ENCODE measurements at places on chromosomes 16 and 17.

DNA sequence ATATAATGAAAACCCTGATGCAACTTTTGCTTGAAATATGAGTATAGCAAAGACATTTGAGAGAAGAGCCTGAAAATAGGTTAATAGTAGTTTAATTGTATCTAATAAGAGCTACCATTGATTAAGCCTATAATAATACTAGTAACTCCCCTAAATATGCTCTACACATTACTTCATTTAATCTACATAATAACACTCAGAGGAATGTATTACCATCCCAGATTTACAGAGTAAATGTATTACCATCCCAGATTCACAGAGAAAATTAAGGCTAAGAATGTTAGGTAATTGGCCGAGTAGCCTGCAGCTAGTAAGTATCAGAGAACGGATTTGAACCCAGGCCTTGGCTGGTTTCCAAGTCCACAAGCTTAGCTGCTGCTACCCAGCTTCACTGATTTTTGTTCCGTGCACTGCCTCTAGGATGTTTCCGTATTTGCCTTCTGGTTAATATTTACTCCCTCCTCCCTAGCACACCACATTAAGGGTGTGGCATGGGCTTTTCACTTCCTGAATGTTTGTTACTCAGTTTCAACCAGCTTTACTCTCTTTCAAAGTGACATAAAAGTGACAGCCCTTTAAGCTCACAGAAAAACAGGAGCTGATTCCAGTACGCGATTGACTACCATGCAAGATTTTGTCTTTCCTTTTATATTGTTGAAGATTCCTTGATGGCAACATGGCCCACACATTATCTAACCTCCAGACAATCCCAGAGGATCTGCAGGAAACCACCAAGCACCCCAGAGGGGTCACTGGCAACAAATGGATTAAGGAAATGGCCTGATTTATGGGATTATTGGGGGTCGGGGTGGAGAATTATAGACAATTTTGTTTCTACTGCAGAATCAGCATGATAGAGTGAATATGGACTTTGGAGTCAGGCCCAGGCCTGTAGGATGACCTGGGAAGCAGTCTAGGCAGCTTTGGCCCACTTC is 26.7 kb upstream of the TOX3 start:
- DNase-seq: no peak

GRCh38 chr17:40696651-40697072 is 6.9 kb downstream of the KRT24 start:
- no peak for DNase-seq

GRCh38 chr16:88727871-88728270 is 21.6 kb downstream of the CTU2 start:
- no peak for DNase-seq

DNA sequence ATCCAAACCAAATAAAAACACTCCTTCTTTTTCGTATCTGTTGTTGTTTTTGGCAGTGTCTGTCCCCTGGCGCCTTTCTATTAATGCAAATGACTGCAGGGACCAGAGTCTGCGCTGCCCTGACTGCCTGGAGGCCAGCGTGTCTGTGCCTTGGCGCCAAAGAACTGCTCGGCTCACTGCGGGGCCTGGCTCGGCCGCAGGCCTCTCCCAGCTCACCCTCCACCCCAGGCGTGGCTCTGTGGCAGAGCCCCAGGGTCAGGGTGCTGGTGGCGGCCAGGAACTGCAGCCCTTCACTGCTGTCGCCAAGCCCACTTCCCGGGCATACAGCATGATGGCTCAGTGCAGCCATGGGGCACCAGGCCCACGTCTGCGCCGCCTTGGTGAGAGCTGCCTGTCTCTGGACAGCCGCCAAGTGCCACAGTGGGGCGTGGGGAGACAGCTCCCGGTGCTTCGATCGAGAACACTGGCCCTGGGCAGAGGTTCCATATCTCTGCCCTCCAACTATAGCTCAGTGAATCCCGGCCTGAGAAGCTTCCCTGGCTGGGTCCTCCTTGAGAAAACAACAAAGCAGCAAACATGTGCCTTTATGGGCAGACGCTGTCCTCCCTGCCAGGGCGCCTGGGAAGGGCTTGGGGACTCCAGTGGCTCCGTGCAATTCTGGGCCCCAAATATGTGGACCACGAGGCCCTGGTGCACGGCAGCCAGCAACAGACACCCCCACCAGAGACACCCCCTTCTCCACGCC is 11.1 kb downstream of the CANT1 start:
- no peak for DNase-seq

DNA sequence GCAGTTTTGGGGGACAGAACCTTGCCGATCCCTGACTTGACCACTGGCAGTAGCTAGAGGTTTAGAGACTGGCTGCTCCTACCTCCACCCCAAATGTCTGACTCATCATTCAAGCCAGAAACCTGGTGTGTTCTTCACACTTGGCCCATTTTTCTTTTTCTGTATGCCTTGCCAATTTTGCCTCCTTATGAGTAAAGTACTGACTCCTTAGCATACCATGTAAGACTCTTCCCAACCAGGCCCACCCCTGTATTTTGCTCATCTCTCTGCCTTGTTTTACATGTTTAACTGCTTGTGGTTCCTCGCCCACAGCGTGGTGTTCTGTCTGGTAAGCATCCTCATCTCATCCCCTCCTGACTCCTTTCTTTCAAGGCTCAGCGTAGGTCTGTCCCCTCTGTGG is 37.9 kb downstream of the NUP88 start:
- no peak for DNase-seq

DNA sequence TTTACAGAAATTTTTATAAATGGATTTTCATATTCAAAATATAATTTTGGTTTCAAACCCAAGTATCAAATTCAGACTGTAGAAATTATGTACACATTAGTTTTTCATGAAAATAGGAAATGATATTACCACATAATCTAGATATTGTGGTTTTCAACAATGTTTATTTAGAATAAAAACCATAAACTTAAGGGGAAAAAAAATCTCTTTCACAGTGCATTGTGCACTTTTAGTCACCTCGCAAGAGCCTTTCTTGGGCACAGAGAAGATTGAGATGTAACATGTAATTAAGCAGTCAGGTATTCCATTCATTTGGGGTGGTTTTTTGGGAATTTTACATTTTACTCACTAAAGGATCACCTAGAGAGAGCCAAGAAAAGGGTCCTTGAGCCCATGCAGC is 104.0 kb downstream of the TANC2 start:
- DNase-seq: no peak

DNA sequence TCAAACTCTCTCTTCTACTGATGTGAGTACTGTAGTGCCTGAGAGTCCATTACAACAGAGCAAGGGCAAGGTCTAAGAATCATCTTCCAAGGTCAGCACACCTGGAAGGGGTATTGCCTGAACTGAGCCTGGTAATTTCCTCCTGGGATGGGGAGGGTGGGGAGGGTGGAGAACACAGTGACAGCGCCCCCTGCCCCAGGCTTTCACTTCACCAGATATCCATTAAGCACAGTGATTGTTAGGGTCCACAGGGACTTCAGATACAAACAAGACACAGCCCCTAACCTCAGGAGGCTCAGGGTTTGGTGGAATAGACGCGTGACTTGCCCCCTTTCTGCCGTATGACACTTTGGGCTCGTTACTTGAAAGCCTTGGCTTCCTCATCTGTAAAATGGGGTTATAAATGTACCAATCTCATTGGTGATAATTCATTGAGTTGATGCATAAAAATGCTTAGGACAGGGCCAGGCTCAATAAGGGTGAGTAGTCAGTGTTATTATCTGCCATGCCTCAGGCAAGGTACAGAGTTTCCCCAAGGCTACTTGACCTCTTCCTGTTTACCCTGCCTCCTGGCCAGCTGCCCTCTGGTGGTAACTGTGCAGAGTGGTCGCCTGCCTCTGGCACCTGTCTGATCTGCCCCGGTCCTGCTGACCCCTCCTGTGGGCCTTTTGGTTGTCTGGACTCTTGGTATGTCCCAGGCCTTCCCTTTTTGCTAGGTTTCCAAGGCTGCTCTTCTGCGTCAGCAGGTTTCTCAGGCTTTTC is 13.1 kb upstream of the BRD7 start:
- no peak for DNase-seq

GRCh38 chr17:70288540-70289290 is 119.4 kb downstream of the KCNJ2 start:
- DNase-seq: peak; percentile 98

DNA sequence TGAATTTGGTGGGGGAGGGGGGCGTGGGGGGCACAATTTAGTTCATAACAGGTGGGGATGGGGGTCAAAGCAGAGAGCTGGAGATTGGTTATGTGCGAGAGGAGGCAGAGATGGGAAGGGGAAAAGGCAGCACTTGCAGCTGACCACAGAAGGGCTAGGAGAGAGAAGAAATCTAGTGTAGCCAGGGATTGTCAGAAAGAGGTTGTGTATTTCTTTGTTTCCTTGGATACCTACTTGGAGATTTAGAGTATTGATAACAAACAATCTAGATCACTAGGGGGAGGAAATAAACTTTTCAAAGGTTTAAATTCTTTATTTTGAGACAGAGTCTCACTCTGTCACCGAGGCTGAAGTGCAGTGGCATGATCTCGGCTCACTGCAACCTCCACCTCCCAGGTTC is 47.1 kb upstream of the YPEL2 start:
- no peak for DNase-seq

GRCh38 chr16:20064931-20065330 is 8.8 kb downstream of the GPR139 start:
- DNase-seq: no peak

- DNase-seq: peak; percentile 25
Observed at GRCh38 chr17:3843935-3844516, 2.0 kb downstream of the NCBP3 start.

- DNase-seq: no peak
Observed at GRCh38 chr17:79944821-79945391, 90.8 kb downstream of the TBC1D16 start.

DNA sequence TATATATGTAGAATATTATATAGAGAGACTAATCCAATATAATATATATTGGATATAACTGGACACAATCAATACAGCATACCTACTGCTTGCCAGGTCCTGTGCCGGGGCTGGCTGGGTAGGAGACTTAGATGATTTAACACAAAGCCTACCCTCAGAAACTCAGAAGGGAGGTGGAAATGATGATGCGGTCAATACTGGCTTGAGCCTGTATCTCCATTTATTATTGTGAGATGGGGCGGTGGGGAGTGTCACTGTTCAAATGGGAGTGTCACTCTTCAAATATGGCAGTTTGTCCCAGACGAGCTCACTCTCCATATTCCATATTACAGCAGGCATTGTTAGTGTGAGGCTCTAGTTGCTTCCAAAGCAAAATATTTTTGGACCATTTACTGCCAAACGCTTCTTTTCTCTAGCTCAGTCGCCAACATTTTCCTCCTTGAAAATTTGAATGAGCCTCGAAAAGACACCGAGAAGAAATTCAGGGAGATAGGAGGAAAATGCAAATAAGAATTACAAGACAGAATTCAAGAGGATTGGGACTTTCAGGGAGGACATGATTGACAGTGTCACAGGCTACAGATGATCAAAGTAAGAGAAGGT is 70.7 kb downstream of the WSCD1 start:
- no peak for DNase-seq
